ENCODE measurements at places on chromosomes 4 and X. TPM values are rescaled to one million over a fixed set of nuclear protein-coding genes. Genes with fewer than 3 reads are reported as not detected.

DNA sequence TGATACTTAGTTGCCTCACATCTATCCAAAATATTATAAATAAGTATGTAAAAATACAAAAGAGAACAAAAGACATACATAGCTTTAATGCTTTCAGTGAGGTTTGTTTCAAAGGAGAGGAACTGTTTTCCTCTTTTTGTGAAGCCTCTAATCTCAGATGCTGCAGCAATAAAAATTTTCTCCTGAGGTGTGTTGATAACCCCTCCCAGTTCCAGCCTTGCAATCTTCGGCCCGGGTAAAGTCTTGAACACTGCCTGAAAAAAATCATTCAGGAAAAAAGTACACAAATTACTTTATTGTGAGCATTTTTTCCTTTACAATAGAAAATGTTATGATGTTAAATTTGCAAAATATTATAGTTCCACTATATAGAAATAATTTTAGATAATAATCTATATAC, 8.8 kb downstream of the BBS7 start:
- no peaks in the 10 kb centered on the region for H3K27me3 ChIP-seq
- no peaks in the 10 kb centered on the region for H3K4me1 ChIP-seq
- DNase-seq, result no peak
- peaks cover 11% of the 10 kb centered on the region for H3K36me3 ChIP-seq

DNA sequence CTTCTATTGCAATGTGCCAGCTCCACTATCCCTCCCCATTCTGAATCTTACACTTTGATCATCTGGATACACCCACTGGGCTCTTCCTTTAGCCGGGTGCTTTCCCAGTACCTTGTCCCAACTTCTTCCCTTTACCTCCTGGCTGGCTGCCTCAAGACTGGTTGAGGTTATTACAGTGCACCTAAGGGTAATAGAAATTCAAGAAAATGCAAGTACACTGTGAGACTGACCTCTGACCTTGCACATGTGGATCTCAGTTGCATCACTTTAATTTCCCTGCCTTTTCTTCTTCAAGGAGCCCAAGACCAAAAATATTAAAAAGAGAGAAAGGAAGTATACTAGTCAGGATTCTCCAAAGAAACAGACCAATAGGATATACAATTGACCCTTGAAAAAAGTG, 53.9 kb upstream of the NOCT start:
- no peaks in the 10 kb centered on the region for H3K27me3 ChIP-seq
- H3K4me1 ChIP-seq, result no peaks in the 10 kb centered on the region
- no peaks in the 10 kb centered on the region for H3K36me3 ChIP-seq

DNA sequence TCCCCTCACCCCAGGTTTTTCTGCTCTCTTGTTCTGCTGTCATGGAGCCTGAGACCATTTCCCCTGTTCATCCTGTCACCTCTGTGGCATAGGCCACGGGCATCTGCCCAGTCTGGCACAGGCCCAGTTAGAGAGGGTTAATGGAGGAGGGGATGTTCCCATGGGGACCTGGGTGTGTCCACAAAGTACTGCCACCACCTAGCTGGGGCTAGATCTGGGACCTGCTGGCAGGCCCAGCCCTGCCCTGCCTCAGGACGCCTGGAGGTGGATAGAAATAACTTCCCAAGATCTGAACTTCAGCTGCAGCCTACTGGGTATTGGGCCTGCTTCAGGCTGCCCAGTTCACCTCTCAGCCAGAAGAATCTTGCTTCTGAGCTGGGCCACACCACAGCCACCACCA, 13.5 kb downstream of the EFNB1 start:
- no peak overlapping the region for H3K27ac ChIP-seq
- peaks cover 5% of the 10 kb centered on the region for H3K36me3 ChIP-seq
- DNase-seq, result no peak
- no peak overlapping the region for H3K4me3 ChIP-seq
- no peaks in the 10 kb centered on the region for H3K27me3 ChIP-seq

- DNase-seq, result no peak
- no peaks in the 10 kb centered on the region for H3K27me3 ChIP-seq
- no peak overlapping the region for H3K27ac ChIP-seq
- H3K4me3 ChIP-seq, result no peak overlapping the region
These were observed 196.9 kb downstream of the ANAPC10 start for GRCh38 chr4:144901141-144901540.

Gene ANKRD50
- 0.27 TPM for total RNA-seq

- no peak overlapping the region for H3K27ac ChIP-seq
- no peaks in the 10 kb centered on the region for H3K27me3 ChIP-seq
- H3K4me1 ChIP-seq, result no peaks in the 10 kb centered on the region
- no peak for DNase-seq
These were observed 1021.1 kb downstream of the STIM2 start for GRCh38 chr4:27881705-27882104.

- H3K27ac ChIP-seq, result no peak overlapping the region
- no peak for DNase-seq
- no peaks in the 10 kb centered on the region for H3K4me1 ChIP-seq
- H3K27me3 ChIP-seq, result no peaks in the 10 kb centered on the region
These were observed 64.8 kb downstream of the TBC1D9 start for GRCh38 chr4:140691369-140691768.

Measured in CD4-positive, alpha-beta T cell (primary cell).